T-helper 17 cell (primary cell): ENCODE measurements at places on chromosomes 4 and X. TPM values are rescaled to one million over a fixed set of nuclear protein-coding genes. Genes with fewer than 3 reads are reported as not detected.
A peak's percentile ranks its signal among the peaks of the same experiment; 100 is the strongest.

The MAGEB2 gene
- total RNA-seq: not detected

DNA sequence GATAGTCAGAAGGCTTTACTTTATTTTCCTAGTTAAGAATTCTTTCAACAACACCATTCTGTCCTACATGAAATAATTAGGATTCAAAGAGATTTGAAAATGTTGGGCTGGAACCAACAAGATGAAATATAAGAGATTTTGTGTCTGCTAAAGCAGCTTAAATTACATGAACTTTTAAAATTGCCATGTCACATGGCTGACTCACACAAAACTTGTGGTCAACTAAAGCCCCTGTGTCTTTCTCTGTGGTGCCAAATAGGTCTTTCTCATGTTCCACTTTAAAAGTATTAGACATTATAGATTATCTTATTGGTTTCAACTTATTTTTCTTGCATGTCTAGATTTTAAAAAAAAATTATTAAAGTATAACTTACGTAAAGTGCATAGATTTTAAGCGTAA, 60.8 kb upstream of the FHL1 start:
- H3K4me3 ChIP-seq: no peak overlapping the region
- H3K4me1 ChIP-seq: no peaks in the 10 kb centered on the region
- H3K27ac ChIP-seq: no peak overlapping the region
- H3K36me3 ChIP-seq: no peaks in the 10 kb centered on the region

DNA sequence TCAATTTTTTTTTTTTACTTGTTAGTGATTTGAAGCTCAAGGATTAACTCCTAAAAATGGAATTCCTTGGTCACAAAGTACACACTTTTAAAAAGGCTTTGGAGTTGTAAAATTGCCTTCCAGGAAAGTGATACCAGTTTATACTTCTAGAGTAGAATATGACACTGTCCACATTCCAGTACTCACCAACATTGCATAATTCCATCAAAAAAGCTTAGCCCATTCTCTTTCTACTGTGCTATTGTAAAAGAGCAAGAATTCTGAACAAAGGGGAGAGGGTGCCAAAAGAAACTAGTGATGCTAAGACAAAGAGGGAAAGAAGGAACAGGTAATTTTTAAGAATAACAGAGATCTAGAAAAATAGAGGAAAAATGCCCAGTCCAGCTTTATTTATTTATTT, 10.4 kb upstream of the PHOX2B start:
- H3K4me3 ChIP-seq: no peak overlapping the region
- H3K27ac ChIP-seq: no peak overlapping the region
- DNase-seq: no peak
- peaks cover 18% of the 10 kb centered on the region for H3K27me3 ChIP-seq
- H3K36me3 ChIP-seq: no peaks in the 10 kb centered on the region
- H3K4me1 ChIP-seq: no peaks in the 10 kb centered on the region

The PPP1R3F gene
- total RNA-seq: 10.8 TPM

The PCDH18 gene
- total RNA-seq: not detected

The BEX4 gene
- 30.9 TPM for total RNA-seq

DNA sequence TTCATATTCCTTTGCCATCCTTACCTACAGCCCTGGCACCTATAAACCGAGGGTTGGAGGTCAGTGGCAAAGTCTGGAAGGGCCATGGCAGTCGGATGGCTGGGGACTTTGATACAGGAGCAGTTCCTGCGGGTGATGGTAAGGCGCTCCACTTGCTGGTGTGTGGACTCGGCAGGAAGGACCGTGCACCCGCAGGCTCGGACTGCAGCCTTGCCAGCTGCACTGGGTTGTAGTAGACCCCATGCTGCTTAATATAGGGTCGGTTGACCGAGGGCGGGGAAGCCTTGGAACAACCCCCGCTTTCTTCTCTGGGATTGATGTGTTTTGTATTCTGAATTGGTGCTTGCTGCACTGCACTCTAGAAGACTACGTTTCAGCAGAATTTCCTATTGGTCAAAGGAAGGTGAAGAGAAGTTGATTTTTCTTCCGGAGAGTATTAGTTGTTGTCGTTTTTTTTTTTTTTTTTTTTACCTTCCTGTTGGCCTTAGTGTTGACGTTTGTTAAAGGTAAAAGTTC, 638 bp downstream of the BLTP1 start:
- H3K27ac ChIP-seq: peak overlapping the region; percentile 95
- peak; percentile 13 for DNase-seq
- H3K4me1 ChIP-seq: peaks cover 50% of the 10 kb centered on the region
- no peaks in the 10 kb centered on the region for H3K27me3 ChIP-seq
- H3K36me3 ChIP-seq: peaks cover 5% of the 10 kb centered on the region

GRCh38 chr4:38455092-38455862, 208.7 kb upstream of the KLF3 start:
- H3K4me1 ChIP-seq: peaks cover 9% of the 10 kb centered on the region
- peak overlapping the region; percentile 65 for H3K27ac ChIP-seq
- H3K4me3 ChIP-seq: peak overlapping the region; percentile 55
- H3K27me3 ChIP-seq: peaks cover 25% of the 10 kb centered on the region
- DNase-seq: no peak

DNA sequence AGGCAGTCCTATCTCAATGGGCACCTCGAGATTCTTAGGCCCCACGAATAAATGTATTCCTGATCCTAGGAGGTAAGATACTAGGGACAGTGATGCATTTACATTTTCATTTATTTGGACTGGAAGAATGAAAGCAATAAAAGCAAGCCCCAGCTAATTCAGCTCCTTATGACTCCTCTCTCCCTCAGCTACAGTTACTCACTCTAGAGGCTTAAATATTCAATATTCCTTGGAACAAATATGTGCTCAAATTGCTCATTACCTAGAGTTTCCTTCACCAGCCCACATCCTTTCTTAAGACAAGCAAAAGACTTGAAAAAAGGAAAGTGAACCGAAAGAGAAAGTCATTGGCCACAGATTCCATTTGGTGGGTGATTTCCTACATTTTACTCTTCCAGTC, 13.9 kb downstream of the PAGE2 start:
- no peaks in the 10 kb centered on the region for H3K27me3 ChIP-seq
- no peak overlapping the region for H3K4me3 ChIP-seq
- no peak for DNase-seq
- H3K4me1 ChIP-seq: peaks cover 6% of the 10 kb centered on the region
- H3K36me3 ChIP-seq: no peaks in the 10 kb centered on the region
- H3K27ac ChIP-seq: no peak overlapping the region

The GAGE1 gene
- total RNA-seq: not detected

- H3K27ac ChIP-seq: no peak overlapping the region
- no peaks in the 10 kb centered on the region for H3K27me3 ChIP-seq
- no peak overlapping the region for H3K4me3 ChIP-seq
Measured at GRCh38 chr4:57445686-57446085, 335.5 kb upstream of the IGFBP7 start.

The ASMT gene
- 0.57 TPM for total RNA-seq

DNA sequence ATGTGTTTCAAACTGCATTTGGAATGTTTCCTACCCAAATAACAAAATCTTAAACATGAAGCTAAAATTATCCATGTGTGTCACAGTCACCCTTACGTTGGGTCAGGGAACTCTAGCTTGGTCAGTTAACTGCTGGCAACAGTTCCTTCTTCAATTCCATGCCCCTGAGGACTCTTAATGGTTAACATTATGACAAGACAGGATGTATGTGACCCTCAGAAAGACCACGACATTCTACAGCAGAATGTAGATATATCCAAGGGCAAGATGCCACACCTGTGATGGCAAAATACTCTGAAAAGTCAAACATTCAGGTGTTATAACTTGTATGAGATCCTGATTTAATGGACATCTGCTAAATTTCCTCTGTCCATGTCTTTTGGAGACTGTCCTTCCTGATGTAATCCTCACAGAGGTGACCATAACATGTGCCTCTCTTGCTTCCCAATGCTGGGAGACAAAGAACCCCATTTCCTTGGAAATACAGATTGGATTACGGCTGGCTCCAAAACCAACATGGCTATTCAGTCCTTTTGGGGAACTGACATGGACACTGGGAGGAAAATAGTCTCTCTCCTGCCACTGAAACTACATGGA, 39.1 kb downstream of the YTHDC1 start:
- H3K4me3 ChIP-seq: no peak overlapping the region
- H3K36me3 ChIP-seq: peaks cover 6% of the 10 kb centered on the region
- no peak overlapping the region for H3K27ac ChIP-seq
- peaks cover 9% of the 10 kb centered on the region for H3K4me1 ChIP-seq
- H3K27me3 ChIP-seq: no peaks in the 10 kb centered on the region

GRCh38 chr4:42789041-42789567, 103.4 kb upstream of the GRXCR1 start:
- no peak overlapping the region for H3K4me3 ChIP-seq
- peaks cover 2% of the 10 kb centered on the region for H3K4me1 ChIP-seq
- H3K27me3 ChIP-seq: no peaks in the 10 kb centered on the region
- no peak for DNase-seq
- H3K27ac ChIP-seq: no peak overlapping the region
